ENCODE measurements at places on chromosomes 3 and 15. TPM values are rescaled to one million over a fixed set of nuclear protein-coding genes. Genes with fewer than 3 reads are reported as not detected.
A peak's percentile ranks its signal among the peaks of the same experiment; 100 is the strongest.

DNA sequence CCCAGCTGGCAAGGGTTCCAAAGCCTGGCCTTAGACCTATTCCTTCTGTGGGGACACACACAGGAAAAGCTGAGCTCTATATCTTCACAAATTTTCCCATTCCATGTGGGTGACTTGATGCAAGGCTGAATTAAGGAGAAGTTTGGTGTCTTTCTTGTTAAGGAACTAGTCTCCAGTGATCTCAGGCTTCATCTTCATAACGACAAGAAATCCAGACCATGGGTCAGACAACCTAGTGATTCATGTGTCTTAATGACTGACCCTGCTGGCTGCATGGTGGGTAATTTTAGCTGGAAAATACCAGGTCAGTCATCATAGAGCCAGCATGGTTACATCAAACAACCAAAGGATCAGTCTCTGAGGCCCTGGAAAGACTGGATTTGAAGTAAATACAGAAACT, 112.7 kb upstream of the SLC4A7 start:
- DNase-seq, result no peak

DNA sequence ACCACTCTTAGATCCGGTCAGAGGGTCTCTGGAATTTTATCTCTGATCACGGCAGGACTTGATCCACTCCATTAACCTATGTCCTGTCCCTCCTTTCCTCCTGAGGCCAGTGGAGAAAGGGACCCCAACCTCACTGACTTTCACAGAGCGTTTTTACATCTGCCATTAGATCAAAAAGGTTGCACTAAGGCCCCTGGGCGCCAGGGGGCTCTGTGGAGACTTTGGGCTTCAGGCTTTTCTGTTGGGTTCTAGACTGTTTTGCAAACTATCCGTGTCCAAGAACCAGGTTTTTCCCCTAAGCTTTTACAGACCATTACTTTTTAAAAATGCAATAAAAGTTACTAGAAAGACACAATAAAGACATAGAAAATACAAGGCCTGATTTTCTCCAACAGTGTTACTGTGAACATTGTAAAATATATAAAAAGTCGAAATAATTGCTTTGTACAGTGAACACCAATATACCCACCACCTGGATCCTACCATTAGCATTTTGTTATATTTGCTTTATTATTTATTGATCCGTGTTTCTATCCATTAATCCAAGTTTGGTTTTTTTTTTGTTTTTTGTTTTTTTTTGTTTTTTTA, 159.7 kb downstream of the POLR2M start:
- DNase-seq, result peak; percentile 77

SLC6A20 gene
- 4.2 TPM for total RNA-seq

- DNase-seq, result no peak
These were observed 1.6 kb downstream of the GOLGB1 start for GRCh38 chr3:121747976-121748375.

DNA sequence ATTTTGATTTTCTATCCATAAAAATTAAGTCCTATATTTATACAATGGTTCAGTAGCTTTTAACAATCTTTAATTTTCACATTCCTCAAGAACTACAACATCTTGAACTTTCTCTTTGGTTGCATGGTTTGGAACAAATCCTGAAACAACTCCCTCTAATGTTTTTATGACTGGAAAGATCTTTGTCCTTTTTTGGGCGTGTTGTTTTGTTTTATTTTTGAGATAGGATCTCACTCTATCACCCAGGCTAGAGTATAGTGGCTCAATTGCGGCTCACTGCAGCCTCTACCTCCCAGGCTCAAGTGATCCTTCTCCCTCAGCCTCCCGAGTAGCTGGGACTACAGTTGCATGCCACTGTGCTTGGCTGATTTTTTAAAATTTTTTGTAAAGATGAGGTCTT, 4.0 kb downstream of the STX19 start:
- DNase-seq, result peak; percentile 34

ATP13A4 gene
- total RNA-seq, result 17.9 TPM

EOGT gene
- total RNA-seq, result 9.1 TPM

DNA sequence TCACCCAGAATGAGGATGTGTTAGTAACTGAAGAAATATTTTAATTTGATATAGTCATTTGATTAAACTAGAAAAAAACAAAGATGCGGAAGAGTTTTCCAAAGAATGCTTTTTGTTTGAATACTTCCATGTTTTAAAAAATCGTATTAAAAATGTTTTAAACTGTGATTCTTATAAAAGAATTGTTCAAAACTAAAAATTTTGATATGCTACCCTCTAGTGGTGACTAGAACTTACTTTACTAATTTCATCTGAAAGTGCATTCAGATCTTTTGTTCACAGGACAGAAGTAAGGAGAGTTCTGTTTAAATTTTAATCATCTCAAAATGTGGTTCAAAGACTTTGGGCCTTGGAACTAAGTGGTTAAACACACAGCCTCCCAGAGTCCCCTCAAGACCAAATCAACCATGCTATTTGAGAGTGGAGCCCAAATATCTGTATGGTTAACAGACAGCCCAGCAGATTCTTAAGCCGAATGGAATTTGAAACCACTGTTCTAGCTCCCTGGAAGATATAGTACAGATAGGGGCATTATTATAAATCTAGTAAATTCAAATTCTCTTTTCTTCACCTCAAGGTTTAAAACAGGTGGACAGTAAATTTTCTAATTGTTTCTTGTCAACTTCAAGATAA, 45.2 kb upstream of the SYNPR start:
- no peak for DNase-seq

GRCh38 chr15:74978503-74978902, 16.9 kb upstream of the SCAMP5 start:
- no peak for DNase-seq

GRCh38 chr15:87961851-87962420, 294.6 kb downstream of the NTRK3 start:
- DNase-seq, result no peak

DNA sequence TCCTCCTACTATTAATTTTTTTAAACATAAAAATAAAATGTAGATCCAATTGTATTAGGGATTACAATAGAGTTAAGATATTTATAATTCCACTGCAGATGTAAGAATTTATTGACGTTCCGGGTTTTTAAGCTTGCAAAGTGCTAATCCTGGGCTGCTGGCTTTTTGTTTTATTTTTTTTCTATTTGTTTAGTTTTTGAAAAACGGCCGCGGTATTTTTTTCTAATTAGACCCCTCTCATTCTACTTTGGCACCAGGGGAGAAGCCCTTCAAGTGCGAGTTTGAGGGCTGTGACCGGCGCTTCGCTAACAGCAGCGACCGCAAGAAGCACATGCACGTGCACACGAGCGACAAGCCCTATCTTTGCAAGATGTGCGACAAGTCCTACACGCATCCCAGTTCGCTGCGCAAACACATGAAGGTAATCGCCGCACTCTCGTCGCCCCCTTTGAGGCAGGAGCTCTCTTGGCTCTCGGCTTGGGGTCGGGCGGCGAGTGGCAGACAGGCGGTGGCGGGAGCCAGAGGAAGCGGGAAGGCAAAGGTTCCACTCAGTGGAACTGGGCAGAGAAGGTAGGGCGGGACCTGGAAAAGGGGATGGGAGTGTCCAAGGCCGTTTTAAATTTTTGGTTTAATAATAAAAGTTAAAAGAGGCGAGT, 3.2 kb downstream of the ZIC1 start:
- no peak for DNase-seq

CLEC3B gene
- 28.9 TPM for total RNA-seq

- peak; percentile 75 for DNase-seq
These were observed 1.9 kb downstream of the TNIK start for GRCh38 chr3:171458071-171458863.

DNA sequence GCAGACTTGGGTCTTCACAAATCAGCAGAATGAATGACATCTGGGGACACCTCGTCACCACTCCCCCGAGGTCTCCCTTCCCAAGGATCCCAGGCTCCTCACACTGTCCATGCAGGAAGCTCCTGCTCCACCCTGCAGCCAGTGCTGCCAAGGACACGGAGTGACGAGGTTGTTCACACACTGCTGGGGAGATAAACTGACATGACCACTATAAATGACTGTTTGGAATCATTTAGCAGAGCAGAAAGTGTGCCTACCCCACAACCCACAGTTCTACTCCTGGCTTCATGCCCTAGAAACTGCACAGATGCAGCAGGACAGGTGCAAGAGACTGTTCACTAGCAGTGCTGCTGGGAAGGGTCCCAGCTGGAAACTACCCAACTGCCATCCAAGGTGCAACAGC, 19.7 kb upstream of the PRSS50 start:
- DNase-seq, result no peak

DNA sequence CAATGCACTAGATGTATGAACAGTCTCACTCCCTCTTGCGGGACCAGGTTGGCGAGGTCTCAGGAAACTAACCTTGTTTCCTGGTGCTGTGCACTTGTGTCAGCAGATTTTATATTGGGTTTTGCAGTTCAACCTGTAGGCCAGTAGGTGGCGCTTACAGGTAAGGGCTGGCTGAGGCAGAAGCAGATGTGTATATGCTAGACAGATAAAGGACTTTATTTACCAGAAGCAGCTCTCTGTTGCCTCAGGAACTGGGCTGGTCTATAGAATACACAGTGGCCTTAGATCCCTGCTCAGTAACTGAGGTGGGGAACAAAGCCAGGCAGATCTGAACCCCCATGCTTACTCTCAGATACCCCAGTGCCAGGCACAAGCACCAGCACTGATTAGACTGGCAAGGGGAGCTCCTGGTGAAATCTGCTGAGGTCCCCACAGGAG, 296.8 kb downstream of the DOCK3 start:
- peak; percentile 46 for DNase-seq

- DNase-seq, result no peak
These were observed 52.4 kb downstream of the TRIM69 start for GRCh38 chr15:44788748-44789147.

- no peak for DNase-seq
These were observed 41.4 kb downstream of the SLC30A4 start for GRCh38 chr15:45481135-45481534.

C3orf85 gene
- total RNA-seq, result 18.8 TPM

PTH1R gene
- 0.86 TPM for total RNA-seq

VIPR1 gene
- total RNA-seq, result 74.2 TPM

SEMA3F gene
- total RNA-seq, result 14.7 TPM

GRCh38 chr3:10533737-10534023, 28.3 kb upstream of the ATP2B2 start:
- no peak for DNase-seq

GRCh38 chr3:37852097-37852496, 9.6 kb upstream of the CTDSPL start:
- no peak for DNase-seq

DNA sequence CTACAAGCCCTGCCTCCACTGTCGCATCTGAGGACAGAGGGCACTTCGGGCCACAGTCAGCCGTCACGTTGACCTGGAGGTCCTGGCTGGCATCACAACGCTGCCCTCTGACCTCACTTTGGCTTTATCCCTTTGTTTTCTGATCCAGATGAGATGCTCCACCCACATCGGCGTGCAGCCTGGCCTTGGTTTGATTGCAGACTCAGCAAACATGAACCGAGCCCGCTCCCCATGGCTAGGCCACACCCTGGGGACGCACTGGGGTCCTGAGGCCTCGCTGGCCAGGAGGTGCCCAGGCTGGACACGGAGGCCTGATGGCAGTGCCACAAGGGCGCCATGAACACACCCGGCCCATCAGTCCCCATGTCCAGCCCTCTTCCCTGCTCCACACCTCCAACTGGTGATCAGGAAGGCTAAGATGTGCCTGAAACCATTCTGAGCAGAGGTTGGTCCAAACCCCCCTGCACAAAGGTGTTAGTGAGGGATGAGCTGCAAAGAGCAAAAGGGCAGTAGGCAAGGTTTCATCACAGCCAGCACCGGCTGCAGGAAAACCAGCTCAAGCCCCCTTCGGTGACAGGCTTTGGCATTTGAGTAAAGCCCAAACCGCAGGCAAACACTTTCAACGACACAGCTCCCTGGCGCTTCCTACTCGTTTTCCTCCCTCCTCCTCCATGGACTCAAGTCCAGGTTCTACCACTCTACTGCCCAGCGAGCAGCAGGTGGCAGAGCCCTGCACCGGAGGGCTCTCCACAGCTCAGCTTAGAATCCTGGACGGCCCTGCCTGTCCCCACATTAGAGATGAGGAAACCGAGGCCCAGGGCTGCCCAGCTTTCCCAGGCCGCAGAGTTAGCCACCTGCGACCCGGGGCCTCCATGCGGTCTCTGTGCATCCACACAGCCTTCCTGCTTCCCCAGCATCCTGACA, 165.8 kb downstream of the NUP210 start:
- no peak for DNase-seq

DNA sequence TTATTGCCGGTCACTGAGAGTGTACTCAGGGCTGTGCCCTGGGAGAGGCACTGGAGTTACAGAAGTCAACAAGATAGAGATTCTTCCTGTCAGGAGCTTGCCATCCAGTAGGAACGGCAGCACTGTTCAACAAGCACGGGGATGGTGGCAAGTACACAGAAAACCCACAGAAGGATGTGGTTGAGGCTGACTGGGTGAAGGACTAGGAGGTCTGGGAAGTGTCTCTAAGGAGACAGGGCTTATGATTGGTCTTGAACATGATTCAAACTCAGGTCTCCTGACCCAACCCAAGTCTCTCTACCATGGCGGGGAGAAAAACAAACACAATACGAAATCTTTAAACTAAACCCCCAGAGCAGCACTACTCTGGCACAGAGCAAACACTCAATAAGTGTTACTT, 37.6 kb downstream of the ERICH6 start:
- DNase-seq, result no peak

FAM107A gene
- 5.1 TPM for total RNA-seq

GRCh38 chr3:172198428-172198827, 159.1 kb downstream of the FNDC3B start:
- DNase-seq, result no peak

GRCh38 chr3:149292666-149293065, 40.8 kb downstream of the TM4SF18 start:
- no peak for DNase-seq

FAIM gene
- 4.4 TPM for total RNA-seq

- DNase-seq, result no peak
These were observed 5.6 kb upstream of the LRRC34 start for GRCh38 chr3:169818316-169818715.

FRMD5 gene
- 3.4 TPM for total RNA-seq

- DNase-seq, result peak; percentile 1
These were observed 10.4 kb downstream of the KY start for GRCh38 chr3:134640378-134640777.

- DNase-seq, result no peak
These were observed 475.0 kb upstream of the CBLB start for GRCh38 chr3:106343811-106344210.

PAQR9 gene
- total RNA-seq, result not detected

GRCh38 chr3:25448750-25449692, 21.0 kb downstream of the RARB start:
- peak; percentile 73 for DNase-seq

GPR15 gene
- 2.9 TPM for total RNA-seq

GRCh38 chr15:41844814-41845213, 6.2 kb downstream of the PLA2G4B start:
- no peak for DNase-seq

SERINC4 gene
- 0.44 TPM for total RNA-seq

FANCD2OS gene
- not detected for total RNA-seq

PLSCR2 gene
- 0.94 TPM for total RNA-seq

GRCh38 chr3:74200952-74201351, 413.5 kb downstream of the CNTN3 start:
- no peak for DNase-seq
